ENCODE measurements at places on chromosomes 11 and 22.

- DNase-seq: no peak
Observed at GRCh38 chr22:35883031-35883620, 145.5 kb downstream of the RBFOX2 start.

DNA sequence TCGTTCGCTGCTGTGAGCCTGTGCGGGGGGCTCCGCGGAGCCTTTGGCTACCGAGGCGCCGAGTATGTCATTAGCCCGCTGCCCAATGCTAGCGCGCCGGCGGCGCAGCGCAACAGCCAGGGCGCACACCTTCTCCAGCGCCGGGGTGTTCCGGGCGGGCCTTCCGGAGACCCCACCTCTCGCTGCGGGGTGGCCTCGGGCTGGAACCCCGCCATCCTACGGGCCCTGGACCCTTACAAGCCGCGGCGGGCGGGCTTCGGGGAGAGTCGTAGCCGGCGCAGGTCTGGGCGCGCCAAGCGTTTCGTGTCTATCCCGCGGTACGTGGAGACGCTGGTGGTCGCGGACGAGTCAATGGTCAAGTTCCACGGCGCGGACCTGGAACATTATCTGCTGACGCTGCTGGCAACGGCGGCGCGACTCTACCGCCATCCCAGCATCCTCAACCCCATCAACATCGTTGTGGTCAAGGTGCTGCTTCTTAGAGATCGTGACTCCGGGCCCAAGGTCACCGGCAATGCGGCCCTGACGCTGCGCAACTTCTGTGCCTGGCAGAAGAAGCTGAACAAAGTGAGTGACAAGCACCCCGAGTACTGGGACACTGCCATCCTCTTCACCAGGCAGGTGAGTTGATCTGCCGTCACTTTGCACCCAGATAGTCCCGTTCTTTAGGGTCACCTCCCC lies 1.0 kb downstream of the ADAMTS15 start:
- no peak for DNase-seq

GRCh38 chr11:102280245-102280833 lies 36.9 kb upstream of the BIRC3 start:
- no peak for DNase-seq

- DNase-seq: no peak
Observed at GRCh38 chr22:19793661-19794310, 33.2 kb downstream of the TBX1 start.

DNA sequence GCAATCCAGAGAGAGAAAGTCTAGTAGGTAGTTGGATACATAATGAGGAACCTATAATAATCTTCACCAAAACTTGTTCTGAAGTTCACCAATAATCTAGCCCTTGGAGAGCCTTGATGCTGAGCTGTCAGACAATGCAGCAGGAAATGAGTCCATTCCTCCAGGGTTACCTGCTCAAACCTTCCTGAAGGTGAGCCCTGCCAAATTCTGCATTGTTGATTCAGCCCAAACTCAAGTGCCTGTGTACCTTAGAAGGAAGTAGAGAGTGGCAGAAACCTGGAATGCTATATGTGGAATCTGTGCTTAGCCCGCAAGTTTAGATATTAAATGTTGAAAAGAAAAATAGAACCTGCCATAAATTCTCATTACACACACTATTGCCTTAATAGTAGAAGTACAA lies 77.4 kb upstream of the SPON1 start:
- DNase-seq: no peak

GRCh38 chr11:19701421-19701820 lies 11.2 kb upstream of the NAV2 start:
- DNase-seq: no peak

DNA sequence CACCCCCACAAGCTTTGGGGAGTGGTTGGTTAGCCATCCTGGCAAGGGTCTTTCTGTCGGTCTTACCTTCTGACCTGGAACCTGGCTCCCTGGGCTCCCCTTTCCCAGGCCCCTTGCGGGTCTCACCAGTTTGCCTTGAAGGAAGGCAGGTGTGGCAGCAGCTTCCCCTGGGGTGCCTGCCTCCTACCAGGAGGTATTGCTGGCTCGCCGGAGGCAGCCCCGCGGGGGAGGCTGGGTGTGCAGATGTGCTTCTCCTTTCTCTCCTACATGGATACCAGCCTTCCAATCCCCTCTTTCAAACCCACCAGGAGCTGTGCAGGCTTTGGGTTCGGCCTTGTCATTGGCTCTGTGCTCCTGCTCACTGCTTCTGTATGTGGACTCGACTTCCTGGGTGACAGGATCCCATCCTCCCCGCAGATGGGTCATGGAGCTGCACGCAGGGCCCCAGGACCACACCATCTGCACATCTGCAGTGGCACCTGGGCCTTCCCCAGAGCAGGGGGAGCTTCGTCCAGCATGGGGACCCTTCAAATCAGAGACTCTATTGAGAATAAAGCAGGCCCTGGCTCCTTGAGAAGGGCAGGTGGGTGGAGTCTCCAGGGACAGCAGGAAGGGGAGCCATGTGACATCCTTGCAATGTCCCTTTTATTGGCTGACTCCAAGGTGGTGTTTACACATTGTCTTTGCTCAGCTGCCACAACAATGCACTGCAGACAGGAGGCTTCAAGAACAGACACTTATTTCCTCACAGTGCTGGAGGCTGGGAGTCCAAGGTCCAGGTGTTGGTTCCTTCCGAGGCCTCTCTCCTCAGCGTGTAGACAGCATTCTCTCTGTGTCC lies 592.0 kb downstream of the BRD1 start:
- DNase-seq: no peak

GRCh38 chr11:721741-722345 lies 15.8 kb downstream of the EPS8L2 start:
- DNase-seq: no peak

All from stimulated activated CD8-positive, alpha-beta memory T cell treated with anti-CD3 and anti-CD28 coated beads, Interleukin-7, amount 100 ng/mL, for 1 hour (primary cell).